ENCODE measurements at places on chromosomes 1 and 21. TPM values are rescaled to one million over a fixed set of nuclear protein-coding genes. Genes with fewer than 3 reads are reported as not detected.

GPR89B gene
- 19.7 TPM for total RNA-seq

DNAJB4 gene
- total RNA-seq = 13.7 TPM

LAD1 gene
- total RNA-seq = 296 TPM

SMIM1 gene
- total RNA-seq = 1.6 TPM

OR10J5 gene
- not detected for total RNA-seq

SPRR3 gene
- not detected for total RNA-seq

LCK gene
- total RNA-seq = 2.2 TPM

TMEM200B gene
- total RNA-seq = 2.1 TPM

TCHHL1 gene
- total RNA-seq = not detected

ACTL8 gene
- not detected for total RNA-seq

DNA sequence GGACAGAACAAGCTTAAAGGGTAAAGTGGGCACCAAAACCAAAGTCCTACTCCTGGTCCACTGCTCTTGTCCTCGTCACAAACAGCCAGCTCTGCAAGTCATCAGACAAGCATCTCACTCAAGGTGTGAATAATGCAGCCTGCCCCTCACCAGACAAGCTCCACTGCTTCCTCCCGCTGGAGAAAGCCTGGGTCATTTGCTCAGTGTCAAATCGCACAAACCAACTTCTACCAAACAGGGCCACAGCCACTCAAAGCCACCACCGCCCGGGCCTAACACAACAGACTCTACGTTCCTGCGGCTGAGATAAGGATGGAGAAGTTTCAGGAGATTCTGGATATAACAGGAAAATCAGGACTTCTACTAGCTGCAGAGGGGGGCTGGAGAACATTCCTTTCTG lies 3.3 kb downstream of the SSBP3 start:
- DNase-seq = no peak

- DNase-seq = no peak
Observed at GRCh38 chr21:36589352-36589971, 109.5 kb upstream of the SIM2 start.

GRCh38 chr1:57963581-57963980 lies 539.7 kb upstream of the DAB1 start:
- no peak for DNase-seq

DNA sequence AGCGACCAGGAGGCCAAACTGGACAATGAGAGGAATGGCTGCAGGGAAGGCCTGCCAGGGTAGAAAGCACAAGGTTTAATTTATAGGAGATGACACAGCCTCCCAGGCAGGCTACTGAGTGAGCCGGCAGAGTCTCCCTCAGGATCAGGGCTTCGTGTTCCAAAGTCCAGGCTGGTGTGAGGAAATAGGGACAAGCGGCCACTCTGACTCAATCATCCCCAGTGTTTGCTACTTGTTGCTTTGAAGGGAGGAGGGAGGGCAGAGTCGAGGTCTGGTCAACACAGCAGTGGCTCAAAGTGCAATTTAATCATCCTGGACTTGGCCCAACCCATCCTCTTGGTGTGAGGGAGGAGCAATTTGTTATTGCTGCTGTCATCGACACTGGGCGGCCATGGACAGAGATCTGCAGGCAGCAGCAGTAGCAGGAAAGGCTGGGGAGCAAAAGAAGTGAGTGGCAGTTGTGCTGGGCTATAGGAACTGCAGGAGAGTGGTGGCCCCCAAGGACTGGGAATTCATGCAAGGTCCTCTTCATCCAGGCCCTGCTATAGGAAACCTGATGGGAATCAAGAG lies 27.5 kb downstream of the TBX15 start:
- DNase-seq = peak; percentile 92

GRCh38 chr1:155085504-155086127 lies 7.0 kb downstream of the EFNA3 start:
- DNase-seq = peak; percentile 96

GRCh38 chr1:93746021-93746812 lies 64.6 kb upstream of the BCAR3 start:
- DNase-seq = peak; percentile 83

DNA sequence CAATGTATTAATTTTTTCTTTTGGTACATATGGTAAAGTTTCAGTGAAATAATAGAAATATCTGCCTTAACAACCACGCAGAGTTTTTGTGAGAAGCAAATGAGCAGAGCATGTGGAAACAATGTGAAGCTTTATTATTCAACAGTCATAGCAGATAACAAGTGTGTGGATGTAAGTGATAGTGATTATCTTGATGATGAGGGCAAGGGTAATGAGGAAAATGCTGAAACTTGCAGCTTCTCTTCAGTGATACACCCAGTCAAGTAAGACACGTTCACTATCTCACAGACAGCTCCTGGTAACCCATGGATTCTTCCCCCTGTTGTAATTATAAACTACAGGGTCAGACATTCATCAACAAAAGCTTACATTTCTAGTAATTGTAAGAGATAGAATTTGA lies 14.6 kb upstream of the OR2L5 start:
- no peak for DNase-seq

GRCh38 chr1:223759273-223759672 lies 46.9 kb downstream of the CAPN2 start:
- no peak for DNase-seq

DNA sequence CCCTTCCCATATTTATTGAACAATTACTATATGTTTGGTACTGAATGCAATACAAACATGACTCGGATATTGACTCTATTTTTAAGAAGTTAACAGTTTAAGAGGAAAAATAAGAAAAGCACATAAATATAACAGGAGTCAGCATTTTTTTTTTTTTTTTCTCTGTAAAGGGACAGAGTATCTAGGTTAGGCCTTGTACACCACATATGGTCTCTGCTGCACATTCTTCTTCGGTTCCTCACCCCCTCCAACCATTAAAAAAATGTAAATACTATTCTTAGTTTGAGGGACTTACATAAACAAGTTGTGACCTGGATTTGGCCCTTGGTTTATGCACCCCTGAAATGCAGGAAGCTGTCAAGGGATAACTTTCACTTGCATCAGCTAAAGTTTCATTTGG lies 40.4 kb downstream of the PHC2 start:
- no peak for DNase-seq

DNA sequence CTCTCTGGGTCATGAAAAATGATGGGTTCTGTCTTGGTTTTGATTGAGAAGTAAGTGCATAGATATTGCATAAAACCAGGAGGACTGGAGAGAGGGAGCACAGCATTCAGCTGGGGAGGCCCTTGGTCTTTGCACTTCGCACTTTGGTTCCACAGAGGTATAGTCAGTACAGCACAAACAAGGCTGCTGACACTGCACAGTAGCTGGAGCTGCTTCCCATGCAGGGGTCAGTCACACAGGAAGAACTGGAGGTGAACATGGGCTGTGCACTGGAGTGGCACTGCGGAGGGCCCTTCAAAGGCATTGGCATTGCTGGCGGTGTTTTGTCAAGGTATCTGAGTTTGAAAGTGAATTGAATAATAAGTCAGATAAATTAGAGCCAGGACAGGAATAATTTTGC lies 4.5 kb upstream of the LCE2D start:
- DNase-seq = no peak

- DNase-seq = peak; percentile 23
Observed at GRCh38 chr21:35637431-35637830, 422.9 kb downstream of the SETD4 start.

GRCh38 chr1:167342846-167343245 lies 122.2 kb downstream of the POU2F1 start:
- no peak for DNase-seq

DNA sequence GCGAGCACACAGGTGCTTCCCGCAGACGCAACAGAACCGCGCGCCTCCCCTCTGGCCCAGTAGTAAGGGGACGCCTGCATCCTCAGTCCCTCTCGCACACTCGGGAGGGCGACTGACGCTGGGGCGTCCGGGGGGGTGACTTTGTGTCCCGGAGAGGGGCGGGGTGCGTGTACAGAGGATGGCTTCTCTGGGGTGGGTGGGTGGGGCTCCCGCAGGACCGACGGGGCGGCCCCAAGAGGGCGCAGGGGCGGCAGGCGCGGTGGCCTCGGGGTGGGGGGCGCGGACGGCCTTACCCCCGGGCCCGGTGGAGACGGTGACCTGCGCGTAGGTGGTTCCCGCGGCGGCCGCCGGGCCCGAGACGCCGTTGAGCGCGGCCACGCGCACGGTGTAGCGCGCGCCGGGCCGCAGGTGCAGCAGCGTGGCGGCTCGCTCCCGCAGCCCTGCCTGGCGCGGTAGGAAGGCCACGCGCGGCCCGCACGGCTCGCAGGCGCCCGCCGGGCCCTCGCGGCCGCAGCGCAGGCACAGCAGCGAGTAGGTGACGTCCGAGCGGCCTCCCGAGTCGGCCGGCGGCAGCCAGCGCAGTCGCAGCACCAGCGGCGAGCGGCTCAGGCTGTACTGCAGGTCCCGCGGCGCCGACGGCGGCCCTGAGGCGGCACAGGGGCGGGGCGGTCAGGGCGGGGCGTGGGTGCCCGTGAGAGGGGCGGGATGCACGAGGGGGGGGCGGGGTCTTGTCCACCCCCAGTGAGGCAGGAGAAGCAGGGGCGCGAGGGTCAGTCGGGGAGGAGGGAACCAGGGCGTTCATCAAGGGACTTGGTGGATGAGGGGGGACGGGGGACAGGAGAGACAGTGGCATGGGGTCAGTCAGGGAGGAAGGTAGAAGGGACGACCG lies 12.1 kb downstream of the EPHA10 start:
- DNase-seq = no peak

DNA sequence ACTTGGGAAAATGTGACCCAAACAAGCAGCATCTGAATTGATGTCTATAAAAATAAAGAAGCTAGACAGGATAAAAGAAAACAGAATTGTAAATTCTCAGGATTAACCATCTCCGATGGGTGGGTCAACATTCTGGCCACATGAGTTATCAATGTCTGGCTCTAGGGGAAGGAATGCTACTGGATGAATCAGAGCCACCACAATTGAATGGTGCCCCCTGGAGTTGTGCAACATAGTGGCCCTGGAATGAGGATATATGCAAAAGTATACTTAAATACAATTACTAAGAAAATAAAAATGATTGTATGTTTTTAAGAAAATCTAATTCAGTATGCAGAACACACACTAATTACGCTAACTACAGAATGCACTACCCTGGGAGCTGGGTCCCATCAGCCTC lies 185.6 kb downstream of the TGFBR3 start:
- no peak for DNase-seq

DNA sequence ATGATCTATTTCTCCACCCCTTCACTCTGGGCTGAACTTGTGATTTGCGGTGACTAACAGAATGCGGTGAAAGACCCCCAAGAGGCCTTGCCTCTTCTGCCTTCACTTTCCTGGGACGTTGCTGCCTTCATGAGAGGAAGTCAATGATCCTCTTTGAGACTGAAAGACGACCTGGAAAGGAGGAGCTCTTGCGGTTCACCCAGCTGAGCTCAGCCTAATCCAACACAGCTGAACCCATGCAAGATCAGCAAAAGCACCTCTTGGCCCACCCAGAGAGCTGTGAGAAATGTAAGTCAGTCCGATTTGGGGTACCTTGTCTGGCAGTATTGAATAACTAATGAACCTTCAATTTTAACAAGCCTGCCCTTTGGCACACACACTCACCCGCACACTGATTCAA lies 767.4 kb upstream of the TPTE start:
- no peak for DNase-seq

Measured in lower leg skin (tissue), 4 donors.